ENCODE measurements at places on chromosomes 1 and 21.

- DNase-seq, result no peak
Measured at GRCh38 chr1:32869923-32870614, 643 bp downstream of the FNDC5 start.

- DNase-seq, result peak; percentile 1
Measured at GRCh38 chr21:19322360-19322759, 918.8 kb upstream of the TMPRSS15 start.

- no peak for DNase-seq
Measured at GRCh38 chr1:164515711-164516331, 43.2 kb upstream of the PBX1 start.

GRCh38 chr1:221251580-221251979 lies 372.3 kb downstream of the HLX start:
- no peak for DNase-seq

GRCh38 chr21:45544449-45545235 lies 2.4 kb upstream of the SLC19A1 start:
- no peak for DNase-seq

GRCh38 chr1:180252638-180253536 lies 22.8 kb downstream of the LHX4 start:
- DNase-seq, result peak; percentile 65

DNA sequence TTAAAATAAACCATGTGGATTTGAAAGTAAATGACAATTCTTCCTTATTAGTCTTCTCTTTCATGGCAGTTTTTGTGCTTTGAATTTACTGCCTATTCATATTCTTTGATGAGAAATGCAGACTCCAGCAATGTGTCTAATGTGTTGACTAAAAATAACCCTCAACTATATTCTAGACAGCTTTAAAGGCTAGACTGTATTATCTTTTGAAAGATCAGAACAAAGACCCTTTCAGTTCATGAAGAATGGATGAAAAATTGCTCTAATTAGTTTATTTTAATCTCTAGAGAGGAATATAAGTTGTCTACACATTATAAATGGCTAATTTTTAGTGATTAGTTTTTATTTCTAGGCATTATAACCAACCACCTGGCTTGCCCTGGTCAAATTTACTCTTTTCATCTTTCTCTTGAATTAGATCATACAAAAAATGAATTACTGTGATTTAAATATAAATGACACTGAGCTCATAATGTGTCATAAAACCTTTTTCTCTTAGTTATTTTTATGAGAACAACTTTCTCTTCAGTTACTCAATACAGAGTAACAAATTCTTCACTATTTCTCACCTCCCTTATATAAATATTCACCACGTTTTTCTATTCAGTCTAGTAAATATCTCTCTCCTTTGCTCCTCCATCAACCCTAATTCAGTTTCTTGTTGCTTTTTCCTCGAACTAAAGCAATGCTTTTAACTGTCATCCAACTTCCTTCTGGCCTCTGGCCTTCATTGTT lies 428.5 kb upstream of the TMPRSS15 start:
- no peak for DNase-seq

DNA sequence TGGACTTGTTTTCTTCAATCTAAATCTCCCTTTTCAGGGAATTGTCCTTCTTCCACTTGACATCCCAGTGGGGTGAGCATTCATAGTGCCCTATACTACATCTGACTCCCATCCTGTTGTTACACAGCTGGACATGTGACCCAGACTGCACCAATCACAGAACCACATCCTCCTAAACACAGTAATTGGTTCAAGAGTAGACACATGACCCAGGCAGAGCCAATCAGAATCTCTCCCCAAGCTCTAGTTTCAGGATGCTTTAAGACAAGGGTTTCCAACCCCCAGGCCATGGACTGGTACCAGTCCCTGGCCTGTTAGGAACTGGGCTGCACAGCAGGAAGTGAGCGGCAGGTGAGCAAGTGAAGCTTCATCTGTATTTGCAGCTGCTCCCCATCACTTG lies 5.6 kb upstream of the DDOST start:
- peak; percentile 24 for DNase-seq

GRCh38 chr21:44778094-44778493 lies 23.5 kb downstream of the UBE2G2 start:
- no peak for DNase-seq

DNA sequence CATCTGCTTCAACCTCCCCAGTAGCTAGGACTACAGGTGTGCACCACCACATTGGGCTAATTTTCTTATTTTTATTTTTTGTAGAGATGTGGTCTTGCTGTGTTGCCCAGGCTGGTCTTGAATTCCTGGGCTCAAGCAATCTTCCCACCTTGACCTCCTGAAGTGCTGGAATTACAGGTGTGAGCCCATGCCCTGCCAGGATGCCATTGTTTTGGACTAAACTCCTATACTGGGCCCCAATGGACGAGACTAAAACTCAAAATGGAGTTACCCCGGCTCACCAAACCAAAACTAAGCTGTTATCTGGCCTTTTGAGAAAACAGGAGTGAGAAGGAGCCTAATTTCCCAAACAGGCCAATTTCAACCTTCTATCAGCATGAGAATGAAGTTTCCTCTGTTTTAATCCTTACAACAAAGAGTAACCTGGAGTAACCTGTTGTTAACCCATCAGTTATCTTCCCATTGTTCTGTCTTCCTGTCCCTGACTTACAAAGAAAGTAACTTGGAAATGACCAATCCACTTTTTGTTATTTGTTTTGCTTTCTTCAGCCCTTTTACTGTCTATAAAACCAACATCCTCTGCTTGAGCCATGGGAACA lies 29.6 kb downstream of the DMRTA2 start:
- no peak for DNase-seq

- no peak for DNase-seq
Measured at GRCh38 chr21:39972976-39973770, 105.9 kb downstream of the PCP4 start.

DNA sequence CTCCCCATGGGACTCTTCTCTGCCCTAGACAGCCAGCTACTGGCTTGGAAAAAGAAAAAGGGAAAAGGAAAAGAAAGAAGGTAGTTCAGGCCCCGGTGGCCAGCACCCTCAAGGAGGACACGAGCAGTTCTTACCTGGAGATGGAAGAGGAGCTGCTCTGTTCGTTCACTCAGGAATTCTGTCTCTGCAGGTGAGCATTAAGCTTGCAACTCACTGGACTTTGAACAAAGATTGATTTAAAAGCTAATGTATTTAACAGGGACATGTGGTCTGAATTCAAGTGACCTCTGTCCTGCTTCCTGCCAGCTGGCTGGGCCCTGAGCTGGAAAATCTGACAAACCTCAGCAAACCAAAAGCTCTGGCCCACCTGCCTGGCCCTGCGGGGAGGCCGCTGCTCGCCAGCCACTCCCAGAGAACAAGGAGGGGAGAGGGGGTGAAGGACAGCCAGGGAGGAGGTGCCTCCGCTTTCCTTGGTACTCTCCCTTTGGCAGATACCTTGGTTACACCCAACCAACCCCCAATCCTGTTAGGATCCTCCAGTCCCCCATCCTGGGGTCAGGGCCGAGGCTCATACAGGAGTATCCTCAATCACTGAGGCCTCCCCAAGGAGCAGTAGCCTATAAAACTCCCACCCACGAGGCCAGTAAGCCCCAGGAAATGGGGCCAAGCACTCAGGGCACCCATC lies at the start of gene PDZK1:
PDZK1 (minus strand) TSS at position 186 of the 685 bp plus-strand sequence. CDS start 19,347 bp downstream, outside the sequence.
- DNase-seq, result no peak
